ENCODE measurements at places on chromosomes 11 and 22. TPM values are rescaled to one million over a fixed set of nuclear protein-coding genes. Genes with fewer than 3 reads are reported as not detected.

Gene CEND1
- total RNA-seq = 0.89 TPM

Gene OR8G1
- not detected for total RNA-seq

Gene OR6T1
- not detected for total RNA-seq

Gene UBQLNL
- total RNA-seq = not detected

Gene LARGE1
- total RNA-seq = 23.0 TPM

Gene APOA5
- total RNA-seq = not detected

Gene SCN4B
- not detected for total RNA-seq

Gene SYT13
- not detected for total RNA-seq

Gene SCARF2
- 25.9 TPM for total RNA-seq

Gene CECR2
- 0.58 TPM for total RNA-seq

Gene GVQW3
- total RNA-seq = 1.2 TPM

Gene HEPHL1
- not detected for total RNA-seq

Gene ZNF74
- total RNA-seq = 8.2 TPM

Gene CBLIF
- not detected for total RNA-seq

Gene IGF2
- total RNA-seq = 17.6 TPM

Gene C11orf42
- total RNA-seq = not detected

Gene CEP126
- 1.1 TPM for total RNA-seq

Gene SLC16A8
- not detected for total RNA-seq

Gene BACE1
- 29.2 TPM for total RNA-seq

Gene SLC25A45
- 1.1 TPM for total RNA-seq

Gene SLCO2B1
- not detected for total RNA-seq

Gene C11orf21
- under 0.01 TPM for total RNA-seq

Gene MEI1
- 4.6 TPM for total RNA-seq

Gene ACRV1
- not detected for total RNA-seq

Gene TSSK2
- not detected for total RNA-seq

Gene PANX3
- not detected for total RNA-seq

Gene HEPN1
- not detected for total RNA-seq

Gene NXPE1
- total RNA-seq = not detected

Gene KIRREL3
- 4.1 TPM for total RNA-seq

Data from myometrial cell (primary cell).